NCI-H774 (cell line): ENCODE measurements at places on chromosomes 6 and 20.

GRCh38 chr6:1437553-1438406, 48.4 kb downstream of the FOXF2 start:
- DNase-seq: no peak

GRCh38 chr20:41192575-41192974, 55.2 kb downstream of the PLCG1 start:
- no peak for DNase-seq

DNA sequence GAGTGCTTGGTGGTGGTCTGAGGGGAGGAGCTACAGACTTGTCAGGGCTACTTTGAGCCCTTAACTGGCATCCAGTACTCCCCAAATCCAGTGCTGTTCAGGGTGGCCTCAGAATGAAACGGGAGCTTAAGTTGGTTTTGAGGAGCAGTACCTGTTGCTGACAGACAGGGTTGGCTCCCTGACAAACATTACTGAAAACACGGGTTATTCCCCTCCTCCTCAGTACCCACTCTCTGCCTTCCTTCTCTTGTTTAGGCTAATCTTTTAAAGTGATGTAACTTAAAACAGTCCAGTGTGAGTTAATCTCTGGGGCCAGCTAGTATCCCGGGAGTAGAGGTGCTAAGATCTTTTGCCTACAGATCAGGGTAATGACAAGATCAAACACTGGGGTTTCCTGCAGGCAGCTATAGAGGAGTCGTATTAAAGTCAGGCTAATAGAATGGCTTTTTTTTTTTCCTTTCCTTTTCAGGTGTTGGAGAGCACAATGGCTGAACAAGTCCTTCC, 3.7 kb downstream of the TNFAIP3 start:
- DNase-seq: no peak

GRCh38 chr6:134911547-134911946, 38.4 kb downstream of the ALDH8A1 start:
- DNase-seq: no peak

DNA sequence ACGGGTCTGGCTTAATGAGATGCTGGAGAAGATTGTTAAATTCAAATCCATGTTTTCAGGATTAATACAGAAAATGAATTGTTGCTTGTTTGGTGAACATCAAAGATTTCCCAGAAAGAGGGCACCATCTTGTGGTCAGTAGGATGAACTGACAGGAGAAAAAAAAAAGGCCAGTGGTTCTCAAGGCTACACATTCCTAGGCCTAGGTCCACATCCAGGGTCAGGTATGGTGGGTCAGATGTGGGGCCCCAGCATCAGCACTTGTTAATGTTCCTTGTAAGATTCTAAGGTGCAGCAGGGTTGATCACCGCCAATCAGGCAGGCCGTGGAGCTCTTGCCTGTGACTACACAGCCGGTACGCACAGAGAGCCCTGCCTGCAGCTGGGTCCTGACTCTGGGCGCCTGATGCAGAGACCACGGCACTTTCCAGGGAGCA, 34.0 kb upstream of the FOXO3 start:
- peak; percentile 45 for DNase-seq

GRCh38 chr6:142697922-142698321, 247.1 kb downstream of the HIVEP2 start:
- DNase-seq: no peak

DNA sequence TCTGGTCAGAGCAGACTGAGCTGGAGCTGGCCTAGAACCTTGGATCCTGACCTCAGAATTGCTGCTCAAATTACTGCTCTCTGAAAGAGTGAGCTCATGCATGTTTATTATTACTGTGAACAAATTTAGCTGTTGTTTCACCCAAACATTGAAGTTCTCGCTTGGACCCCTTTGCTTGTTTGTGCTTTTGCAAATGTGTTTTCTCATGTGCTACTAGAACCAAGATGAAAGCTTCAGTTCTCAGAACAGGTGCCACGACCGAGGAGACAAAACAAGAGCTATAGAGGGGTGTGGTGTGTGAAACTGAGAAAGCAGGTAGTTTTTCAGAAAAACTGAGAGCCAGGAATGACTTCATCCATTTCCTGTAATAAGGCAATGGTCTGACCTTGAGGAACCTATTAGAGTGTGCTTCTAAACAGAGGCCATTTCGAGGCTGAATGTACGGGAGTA, 50.0 kb upstream of the ESR1 start:
- no peak for DNase-seq

- DNase-seq: no peak
Measured at GRCh38 chr6:50927800-50928199, 109.1 kb downstream of the TFAP2B start.

DNA sequence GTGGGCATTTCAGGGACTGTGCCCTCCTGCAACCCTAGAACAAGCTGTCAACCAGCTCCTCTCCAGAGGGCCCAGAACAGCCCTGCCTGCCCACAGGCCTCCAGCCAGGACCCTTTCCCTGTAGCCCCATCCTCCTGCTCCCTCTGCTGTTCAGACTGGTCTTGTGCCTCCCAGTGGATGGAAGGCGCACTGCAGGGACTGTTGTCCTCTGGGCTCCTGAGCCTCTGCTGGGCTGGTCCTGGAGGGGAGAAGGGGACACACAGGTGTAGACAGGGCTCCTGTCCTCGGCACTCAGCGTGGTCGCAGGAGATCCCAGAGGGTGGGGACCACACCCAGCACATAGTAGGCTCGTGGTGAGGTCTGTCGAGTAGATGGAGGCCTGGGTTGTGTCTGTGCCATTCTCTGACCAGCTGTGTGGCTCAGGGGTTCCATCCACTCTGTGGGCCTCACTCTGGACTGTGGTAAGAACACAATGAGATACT, 11.5 kb downstream of the ITPR3 start:
- DNase-seq: no peak

GRCh38 chr6:87277123-87277522, 45.3 kb upstream of the SMIM8 start:
- DNase-seq: no peak
